CD4-positive, alpha-beta T cell treated with Interleukin-10 for 1 hour (primary cell): ENCODE measurements at places on chromosomes 3 and 15.
A peak's percentile ranks its signal among the peaks of the same experiment; 100 is the strongest.

DNA sequence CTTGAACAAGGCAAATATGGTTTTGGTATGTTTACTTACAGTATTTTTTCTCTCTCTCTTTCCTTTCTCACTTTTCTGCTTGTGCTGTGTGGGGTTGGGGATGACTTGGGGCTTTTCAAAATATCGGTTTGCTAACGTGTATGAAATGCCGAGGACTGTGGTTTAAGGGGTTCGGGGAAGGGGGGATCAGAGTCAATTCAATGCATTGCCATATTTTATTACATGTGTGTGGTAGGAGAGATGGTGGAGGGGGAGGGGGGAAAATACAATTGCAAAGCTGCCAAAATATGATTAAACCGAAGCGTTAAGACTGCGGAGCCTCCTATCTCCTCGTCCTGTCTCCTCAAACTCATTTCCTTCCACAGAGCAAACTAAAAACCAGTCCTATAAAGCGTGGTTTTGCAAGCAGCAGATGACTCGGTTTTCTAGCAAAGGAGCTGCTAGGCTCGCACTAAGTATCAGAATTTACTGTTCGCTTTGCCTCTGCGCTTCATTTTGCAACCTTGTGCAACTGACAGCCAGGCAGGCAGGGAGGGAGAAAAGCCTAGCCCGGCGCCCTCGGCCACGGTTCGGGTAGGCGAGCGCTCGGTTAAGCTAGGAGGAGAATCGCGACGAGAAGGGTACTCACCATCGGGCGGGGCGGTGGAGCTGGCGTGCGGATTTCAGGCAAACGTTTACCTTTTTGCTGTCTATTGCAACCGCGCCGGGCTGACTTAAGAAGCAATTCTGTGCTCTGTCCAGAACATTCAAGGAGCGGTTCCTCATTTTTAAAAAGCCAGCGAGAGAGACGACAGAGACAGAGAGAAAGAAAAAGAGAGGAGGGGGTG is 4.0 kb upstream of the NR2F2 start:
- no peak for DNase-seq

GRCh38 chr3:138747225-138747624 is 87.5 kb downstream of the PIK3CB start:
- no peak for DNase-seq

GRCh38 chr15:72516777-72517176 is 42.6 kb downstream of the ARIH1 start:
- DNase-seq = no peak

GRCh38 chr3:62602987-62603386 is 229.6 kb upstream of the FEZF2 start:
- no peak for DNase-seq

- no peak for DNase-seq
Observed at GRCh38 chr3:71494212-71494611, 89.3 kb downstream of the FOXP1 start.

DNA sequence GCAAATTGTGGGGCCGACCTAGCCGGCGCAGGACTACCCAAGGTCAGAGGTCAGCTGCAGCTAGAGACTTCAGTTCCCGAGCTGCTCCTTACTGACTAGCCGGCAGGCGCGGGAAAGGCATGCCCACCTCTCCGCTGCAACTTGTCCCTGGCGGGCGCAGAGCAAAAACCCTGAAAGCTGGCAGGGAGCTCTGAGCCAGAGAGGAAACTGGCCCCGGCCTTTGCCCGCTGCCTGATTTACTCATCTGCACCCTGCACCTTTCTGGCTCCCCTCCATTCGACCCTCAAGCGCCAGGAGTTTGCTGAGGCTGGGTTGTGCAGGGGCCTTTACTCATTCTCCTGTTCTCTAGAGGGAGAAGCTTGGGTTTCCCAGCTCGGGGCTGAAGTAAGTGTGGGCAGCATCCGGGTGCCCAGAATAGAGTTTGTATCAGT is 1.5 kb downstream of the ZIC4 start:
- DNase-seq = no peak

DNA sequence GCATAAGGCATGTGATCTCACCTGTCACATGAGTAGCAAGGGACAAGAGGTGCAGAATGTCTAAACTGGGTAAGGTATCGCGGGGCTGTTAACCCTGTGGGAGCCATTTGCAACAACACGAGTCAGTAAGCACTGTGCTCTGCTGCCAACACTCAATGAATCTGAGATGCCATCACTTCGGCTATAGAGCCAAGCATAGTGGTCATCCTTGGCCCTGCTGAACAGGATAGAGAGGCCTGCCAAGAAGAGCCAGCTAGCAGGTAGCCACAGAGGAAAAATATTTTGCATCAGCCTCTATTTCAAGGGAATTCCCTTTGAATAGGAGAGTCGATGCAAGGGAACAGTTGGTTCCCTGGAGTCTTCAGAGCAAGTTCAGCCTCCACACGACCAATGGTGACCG is 137.8 kb downstream of the NTRK3 start:
- DNase-seq = no peak

- DNase-seq = no peak
Observed at GRCh38 chr15:70701891-70702568, 61.3 kb downstream of the UACA start.

GRCh38 chr15:68789534-68790241 is 31.0 kb downstream of the ANP32A start:
- DNase-seq = no peak

DNA sequence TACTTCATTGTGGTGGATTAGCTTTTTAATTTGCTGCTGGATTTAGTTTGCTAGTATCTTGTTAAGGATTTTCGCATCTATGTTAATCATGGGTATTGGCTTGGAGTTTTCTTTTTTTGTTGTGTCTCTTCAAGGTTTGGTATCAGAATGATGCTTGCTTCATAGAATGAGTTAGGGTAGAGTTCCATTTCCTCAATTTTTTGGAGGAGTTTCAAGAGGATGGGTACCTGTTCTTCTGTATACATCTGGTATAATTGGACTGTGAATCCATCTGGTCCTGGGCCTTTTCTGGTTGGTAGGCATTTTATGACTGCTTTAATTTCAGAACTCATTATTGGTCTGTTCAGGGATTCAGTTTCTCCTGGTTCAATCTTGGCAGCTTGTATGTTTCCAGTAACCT is 335.6 kb downstream of the EDEM1 start:
- no peak for DNase-seq

DNA sequence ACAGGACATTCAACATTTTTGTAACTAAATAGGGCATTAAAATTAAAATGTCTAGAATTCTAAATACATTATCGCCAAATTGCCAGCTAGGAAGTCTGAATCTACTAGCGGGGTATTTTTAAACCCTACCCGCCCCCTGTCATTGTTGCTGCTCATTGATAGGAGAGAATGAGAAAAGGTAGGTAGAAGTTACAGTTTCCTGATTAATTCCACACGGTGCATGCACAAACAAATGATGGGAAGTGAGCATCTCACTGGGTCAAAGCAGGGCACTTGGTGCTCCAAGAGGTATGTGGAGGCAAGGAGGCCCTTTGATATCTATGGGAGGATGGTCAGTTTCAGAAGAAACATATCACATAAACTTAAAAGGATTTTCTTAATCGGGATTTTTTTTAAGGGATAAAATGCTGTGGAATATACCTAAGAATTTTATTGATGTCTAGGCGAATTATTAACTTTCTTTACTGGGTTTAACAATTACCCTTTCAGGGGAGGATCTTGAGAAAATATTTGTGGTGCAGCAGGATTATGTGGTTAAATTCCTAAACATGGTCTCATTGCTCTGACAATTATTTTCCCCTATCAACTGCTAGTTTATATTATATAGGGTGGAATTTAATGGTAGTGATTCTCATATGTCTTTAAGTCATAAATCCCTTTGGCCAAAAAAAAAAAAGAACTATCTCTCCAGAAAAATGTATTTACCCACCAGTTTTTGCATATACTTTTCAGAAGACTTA is 236.0 kb upstream of the GOLGA6L4 start:
- DNase-seq = no peak

- peak; percentile 31 for DNase-seq
Observed at GRCh38 chr15:51629612-51630011, 7.0 kb upstream of the DMXL2 start.

DNA sequence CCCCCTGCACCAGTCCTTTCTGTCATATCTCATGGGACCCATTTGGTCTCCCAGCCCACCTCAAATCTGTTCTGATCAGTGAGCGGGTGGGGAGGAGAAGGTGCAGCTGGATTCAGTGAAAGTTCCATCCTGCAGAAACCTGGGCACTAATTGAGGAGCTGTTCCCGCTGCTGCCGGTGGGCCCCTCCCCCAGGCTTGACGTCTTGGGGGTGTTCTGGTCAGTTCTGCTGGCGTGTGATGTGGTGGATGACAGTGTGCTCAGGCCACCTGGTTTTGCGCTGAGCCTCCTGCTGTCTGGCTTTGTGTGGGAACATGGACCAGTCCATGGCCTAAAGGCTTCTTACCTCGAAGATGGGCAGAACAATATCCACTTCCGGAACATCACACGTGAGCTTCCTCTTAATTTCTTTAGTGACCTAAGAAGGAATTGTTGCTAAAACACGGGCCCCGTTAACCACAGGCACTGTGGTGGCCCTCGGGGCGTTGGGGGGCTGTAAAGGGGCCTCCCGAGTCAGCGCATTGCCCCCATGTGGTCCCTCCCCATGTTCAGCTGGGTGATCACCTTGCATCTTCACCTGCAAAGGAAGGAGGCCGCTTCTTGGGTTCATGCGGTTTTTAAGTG is 59.7 kb downstream of the RGMA start:
- DNase-seq = no peak

- no peak for DNase-seq
Observed at GRCh38 chr3:14200841-14201240, 22.2 kb downstream of the LSM3 start.
